ENCODE measurements at places on chromosomes 3 and 15. TPM values are rescaled to one million over a fixed set of nuclear protein-coding genes. Genes with fewer than 3 reads are reported as not detected.
A peak's percentile ranks its signal among the peaks of the same experiment; 100 is the strongest.

DNA sequence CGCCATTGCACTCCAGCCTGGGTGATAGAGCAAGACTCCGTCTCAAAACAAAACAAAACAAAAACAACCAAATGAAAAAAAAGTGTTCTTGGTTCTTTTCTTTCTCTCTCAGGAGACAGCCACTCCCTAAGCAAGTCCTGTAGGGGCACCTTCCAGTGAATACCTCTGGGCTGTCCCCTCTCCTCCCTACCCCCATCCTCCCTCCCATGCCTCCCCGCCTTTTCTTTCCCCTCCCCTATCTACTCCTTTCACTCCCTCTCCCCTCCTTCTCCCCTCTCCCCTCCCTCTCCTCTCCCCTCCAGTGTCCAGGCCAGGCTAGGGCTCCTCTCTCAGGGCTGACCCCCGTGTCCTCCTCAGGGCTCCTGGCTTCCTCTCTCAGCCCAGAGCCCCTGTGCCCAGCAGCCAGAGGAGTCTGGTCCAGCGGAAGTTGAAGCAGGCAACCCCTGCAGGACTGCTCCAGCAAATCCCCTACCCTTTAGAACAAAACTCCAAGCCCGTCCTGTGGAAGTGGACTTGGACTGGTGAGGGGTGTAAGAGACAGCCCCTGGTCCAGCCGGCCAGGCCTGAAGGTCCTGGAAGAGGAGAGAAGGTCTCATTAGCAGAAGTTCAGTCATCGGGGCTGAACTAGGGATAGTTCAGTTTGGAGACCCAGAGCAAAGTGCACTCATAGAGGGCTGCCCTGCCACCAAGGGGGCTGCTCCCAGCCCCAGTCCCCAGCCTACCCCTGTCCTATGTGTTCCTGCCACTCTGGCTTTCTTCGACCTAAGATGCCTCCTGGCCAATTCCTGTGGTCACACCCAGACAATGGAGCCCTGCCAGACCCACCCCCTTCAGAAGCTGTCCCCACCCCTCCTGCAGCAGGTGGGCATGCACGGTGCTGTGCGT lies 79.8 kb upstream of the IQSEC1 start:
- DNase-seq = no peak

DNA sequence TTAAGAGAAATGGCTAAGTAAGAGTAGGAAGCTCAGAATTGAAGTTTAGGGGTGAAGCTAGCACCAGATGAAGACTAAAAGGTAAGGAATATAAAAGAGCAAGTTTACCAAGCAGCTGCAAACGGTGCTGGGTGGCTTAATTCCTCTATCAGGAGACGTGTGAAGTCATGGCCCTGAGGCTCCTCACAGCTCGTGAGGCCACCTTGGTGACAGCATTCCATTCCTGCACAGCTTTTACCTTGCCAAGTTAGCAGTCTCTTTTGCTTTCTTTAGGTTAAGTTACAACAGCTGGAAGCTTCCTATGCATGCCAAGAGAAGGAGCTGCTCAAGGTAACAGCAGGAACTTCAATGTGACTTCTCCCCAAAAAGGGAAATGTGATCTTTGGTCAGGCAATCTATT lies 6.4 kb downstream of the TMCO5A start:
- no peak for DNase-seq

DNA sequence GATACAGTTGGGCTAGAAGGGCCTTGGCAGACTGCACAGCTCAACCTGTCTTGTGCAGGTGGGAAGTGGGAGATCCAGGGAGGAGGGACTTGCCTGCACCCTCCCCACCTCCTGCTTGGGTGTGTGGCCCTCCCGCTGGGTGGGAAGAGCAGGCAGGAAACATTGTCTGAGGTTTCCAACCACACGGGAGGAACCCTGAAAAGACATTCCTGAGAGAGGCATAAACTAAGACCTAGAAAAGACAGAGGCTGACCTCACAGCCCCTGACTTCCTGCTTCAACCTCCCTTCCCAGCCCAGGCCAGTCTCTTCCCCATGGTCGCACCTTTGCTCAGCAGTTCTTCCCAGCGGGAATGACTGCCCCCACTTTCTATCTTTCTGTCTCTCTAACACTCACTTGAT lies 46.3 kb upstream of the INSYN1 start:
- no peak for DNase-seq

DNA sequence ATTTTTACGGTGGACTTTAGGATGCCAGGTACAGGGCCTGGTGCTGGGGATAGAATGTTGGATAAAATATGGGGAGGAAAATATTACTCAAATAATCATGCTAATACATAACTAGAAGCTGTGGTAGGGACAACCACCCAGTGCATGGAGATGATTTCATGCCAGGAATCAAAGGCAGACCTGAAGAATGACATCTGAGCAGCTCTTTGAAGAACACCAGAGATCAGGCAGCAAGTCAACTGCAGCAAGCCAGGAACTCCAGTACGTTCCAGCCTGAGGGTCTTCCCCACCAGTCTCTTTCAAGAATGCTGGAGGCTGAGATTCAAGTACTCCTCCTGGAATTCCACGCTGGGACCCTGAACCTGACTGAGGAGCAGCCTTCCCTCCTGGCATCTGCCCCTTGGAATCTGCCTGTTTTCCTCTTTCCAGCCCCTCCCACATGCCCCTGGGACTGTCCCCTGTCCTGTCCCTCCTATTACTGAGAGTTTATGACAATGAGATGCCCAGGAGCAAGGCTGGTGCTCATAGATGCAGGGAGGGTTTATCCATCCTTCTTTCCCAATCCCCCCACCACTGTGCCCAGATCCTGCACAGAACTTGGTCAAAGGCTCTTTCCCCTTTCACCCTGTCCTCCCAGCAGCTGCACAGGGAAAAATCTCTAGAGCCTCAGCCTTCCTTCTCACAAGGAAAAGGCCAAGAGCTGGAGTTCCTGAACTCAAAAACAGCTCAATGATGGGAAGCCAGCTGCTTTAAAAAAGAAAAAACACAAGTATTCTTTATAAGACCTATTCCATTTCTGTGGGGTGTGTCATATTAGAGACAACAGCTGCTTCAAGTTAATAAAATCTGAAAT lies 68.0 kb downstream of the PDZRN3 start:
- DNase-seq = no peak

- DNase-seq = no peak
These were observed 1.4 kb upstream of the TNFSF10 start for GRCh38 chr3:172524611-172525010.

GRCh38 chr3:46080124-46080968 lies 53.1 kb upstream of the XCR1 start:
- no peak for DNase-seq

DNA sequence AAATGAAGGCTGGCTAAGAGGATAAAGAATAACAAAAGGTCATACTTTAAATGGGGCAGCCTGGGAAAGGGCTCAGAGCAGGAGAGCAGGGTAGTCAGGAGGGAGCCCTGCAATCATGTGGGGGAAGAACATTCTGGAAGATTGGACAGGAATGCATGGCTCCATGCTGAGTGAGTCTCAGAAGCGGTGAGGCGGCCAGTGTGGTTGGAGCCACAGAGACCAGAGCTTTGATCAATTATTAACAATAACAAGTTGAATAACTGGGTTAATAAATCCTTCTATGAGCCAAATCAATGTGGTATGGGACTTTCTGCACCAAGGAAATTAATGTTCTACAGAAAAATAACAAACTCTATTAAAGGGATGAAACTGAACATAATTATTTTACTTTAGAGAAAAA lies 57.9 kb upstream of the DCUN1D1 start:
- no peak for DNase-seq

DNA sequence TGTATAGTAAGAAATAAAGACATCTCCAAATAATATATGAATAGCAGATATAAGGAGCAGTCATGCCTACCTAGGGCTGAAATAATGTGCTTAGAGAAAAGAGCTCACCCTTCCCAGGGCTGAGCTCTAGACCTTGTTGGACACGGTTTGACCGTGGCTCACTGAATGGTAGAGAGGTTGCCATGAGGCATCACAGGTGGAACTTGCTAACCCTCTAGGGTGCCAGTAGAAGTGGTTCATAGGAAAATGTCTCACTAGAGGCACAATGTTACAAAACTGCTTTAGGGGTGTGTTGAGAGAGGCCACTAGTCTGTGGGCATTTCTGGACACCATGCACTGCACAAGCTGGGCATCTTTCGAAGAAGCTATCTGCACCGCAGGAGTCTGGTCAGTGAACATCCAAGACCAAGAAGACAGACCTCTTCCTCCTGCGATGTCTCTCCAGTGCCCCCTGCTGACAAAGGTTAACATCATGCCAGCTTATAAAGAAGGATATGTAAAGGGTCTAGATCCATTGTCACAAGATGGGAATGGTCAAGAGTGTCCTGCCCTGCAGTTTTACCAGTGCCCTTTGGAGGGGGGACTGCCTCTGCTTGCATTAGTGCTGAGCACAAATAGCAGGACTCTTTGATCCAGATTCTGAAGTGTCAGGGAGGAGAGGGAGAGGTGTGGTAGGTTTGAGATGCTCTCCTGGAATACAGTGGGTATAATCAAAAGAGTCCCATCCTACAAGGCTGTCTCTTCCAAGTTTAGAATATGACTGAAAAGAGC lies 266.8 kb downstream of the ZNF385D start:
- DNase-seq = no peak

- DNase-seq = no peak
These were observed 101.0 kb downstream of the CADPS start for GRCh38 chr3:62774221-62774620.

GRCh38 chr3:173676094-173676493 lies 278.6 kb downstream of the NLGN1 start:
- no peak for DNase-seq

DNA sequence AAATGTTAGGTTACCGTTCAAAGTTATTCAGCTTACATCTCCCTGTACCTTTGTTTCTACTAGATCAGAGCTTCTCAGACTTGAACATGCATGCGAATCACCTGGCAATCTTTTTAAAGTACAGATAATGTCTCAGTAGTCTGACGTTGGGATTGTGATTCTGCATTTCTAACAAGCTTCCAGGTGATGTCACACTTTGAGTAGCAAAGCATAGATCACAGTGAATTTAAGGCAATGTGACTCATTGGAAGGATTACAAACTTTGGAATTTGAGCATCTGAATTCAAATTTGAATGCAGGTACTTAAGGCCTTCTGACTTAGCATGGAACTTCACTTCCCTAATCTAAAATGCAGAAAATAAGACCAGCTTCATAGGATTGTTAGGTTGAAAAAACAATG lies 10.8 kb upstream of the ZMAT3 start:
- no peak for DNase-seq

DNA sequence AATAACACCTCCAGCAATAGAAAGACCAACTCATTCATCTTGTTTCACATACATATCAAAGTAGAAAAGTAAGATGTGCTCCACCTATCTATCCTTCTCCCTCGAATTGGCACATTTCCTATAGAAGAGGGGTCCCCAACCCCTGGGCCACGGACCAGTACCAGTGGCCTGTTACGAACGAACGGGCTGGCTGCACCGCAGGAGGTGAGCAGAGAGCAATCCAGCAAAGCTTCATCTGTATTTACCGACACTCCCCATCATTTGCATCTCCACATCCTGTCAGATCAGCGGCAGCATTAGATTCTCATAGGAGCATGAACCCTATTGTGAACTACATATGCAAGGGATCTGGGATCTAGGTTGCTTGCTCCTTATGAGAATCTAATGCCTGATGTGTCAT lies 95.0 kb upstream of the CGNL1 start:
- DNase-seq = no peak

DNA sequence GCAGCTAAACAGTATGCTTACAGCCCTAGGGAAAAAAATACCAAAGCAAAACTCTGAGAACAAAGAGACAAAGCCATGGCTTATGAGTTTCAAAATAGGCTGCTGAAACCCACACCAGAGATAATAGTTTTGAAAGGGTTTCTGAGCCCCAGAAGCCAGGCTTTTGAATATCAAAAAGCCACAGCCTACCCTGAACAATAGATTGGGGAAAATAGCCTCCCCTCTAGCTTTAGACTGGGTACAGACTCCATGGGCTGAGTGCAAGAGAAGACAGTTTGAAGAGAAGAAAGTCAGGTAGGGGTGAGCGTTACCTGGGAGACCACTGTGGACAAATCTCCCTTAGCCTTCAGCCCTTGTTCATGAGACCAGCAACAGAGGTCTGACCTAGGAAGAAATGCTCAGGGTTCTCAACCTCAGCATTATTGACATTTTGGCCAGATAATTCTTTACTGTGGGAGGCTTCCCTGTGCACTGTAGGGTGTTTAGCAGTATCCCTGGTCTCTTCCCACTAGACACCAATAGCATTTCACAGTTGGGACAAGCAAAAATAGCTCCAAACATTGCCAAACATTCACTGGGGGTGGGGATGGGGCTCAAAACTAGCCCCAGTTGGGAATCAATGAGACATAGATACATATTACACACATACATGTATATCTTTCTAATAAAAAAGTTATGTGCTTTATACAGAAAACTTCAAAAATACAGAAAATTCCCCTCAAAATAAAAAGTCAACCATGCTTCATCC lies 11.6 kb upstream of the TAFA4 start:
- no peak for DNase-seq

- no peak for DNase-seq
These were observed 60.4 kb downstream of the SMAD3 start for GRCh38 chr15:67125589-67126502.

- peak; percentile 96 for DNase-seq
These were observed at the start of gene HSPBAP1 for GRCh38 chr3:122793568-122794416. HSPBAP1 (minus strand) TSS chr3:122793831; CDS start chr3:122793680, 151 bp downstream.

DNA sequence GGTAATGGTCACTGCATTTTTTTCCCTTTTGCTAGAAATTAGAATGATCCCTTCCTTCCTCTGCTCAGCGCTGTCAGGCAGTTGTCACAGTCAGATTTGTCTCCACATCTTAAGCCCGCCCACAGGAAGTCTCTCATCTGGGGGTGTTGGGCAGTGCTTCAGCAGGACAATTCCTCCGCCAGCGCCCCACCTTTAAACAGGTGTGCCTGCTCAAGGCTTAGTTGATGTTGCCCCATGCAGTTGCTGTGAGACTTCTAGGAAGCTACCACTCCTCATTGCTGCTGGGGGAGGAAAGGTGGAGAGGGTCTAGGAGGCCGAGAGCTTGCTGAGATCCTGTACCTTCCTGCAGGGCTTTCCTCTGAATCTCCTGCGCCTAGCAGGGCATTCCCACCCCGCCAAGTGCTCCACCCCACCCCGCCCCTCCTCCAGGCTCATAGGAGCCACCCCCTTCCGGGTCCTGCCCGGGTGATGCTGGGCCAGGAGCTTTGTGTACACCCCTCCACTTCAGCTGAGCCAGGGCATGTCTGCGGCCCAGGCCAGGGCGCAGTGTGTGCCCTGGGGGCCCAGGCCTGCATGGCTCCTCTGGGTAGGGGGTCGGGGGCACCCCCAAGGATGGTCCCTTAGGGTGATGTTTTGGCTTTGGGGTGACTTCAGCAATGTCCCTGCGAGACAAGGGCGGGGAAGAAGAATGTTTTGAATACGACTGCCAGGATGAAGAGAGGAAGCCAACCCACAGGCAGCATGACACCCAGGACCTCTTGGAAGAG lies 68.7 kb downstream of the TRAK1 start:
- no peak for DNase-seq

- no peak for DNase-seq
These were observed 19.2 kb downstream of the ANKDD1A start for GRCh38 chr15:64930778-64931371.

- DNase-seq = no peak
These were observed 6.4 kb downstream of the IFT57 start for GRCh38 chr3:108215871-108216270.

- DNase-seq = peak; percentile 71
These were observed 48.0 kb upstream of the RAB6B start for GRCh38 chr3:133943639-133944141.

GRCh38 chr3:125072749-125073389 lies 17.1 kb upstream of the HEG1 start:
- no peak for DNase-seq

The AMOTL2 gene
- total RNA-seq = 64.6 TPM

The SLC2A2 gene
- not detected for total RNA-seq

The DUOXA2 gene
- not detected for total RNA-seq

The SMARCC1 gene
- total RNA-seq = 31.7 TPM

The GALNT15 gene
- total RNA-seq = 1.3 TPM

The NISCH gene
- 59.1 TPM for total RNA-seq

The SLC6A11 gene
- not detected for total RNA-seq

The GOLGA8J gene
- total RNA-seq = not detected

The STAB1 gene
- 52.2 TPM for total RNA-seq

Measured in cardiac septum (tissue), 1 donor.